SW 1271 (cell line): ENCODE measurements at places on chromosomes 7 and 10.

- no peak for DNase-seq
Observed at GRCh38 chr7:90216080-90216674, 4.6 kb downstream of the STEAP2 start.

DNA sequence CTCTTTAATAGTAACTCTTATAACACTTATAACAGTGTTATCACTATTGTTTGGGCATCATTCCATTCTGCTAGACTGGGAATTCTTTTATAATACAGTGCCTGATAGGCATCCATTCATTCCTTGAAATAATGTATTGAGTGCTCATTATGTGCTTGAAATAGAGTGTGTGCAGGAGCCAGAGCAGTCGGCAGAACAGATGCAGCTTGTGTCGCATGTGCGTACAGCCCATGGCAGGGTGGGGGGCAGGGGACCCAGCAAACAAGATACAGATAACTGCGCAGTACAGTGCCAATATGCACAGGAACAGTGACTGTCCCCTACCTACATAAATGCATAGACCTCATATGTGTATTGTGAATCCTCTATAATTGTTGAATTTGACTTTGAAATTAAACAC, 99.3 kb downstream of the KAT6B start:
- DNase-seq = no peak

DNA sequence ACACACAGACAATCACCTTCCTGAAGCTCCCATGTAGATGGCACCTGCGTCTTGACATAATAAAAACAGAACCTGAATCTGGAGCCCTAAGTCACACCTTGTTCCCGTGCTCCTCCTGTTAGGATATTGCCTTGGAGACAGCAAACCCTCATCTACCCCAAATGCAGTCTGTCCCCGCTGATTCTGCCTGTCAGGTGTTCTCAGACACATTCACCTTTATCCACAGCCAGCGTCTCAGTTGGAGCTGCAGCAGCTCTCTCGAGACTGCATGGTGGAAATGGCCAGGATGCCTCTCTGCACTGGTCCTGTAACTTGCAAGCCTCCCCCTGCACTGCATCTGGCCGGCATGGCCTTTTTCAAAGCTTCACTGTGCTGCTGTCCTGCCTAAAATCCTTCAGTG, 218.0 kb upstream of the ZNF32 start:
- DNase-seq = no peak

DNA sequence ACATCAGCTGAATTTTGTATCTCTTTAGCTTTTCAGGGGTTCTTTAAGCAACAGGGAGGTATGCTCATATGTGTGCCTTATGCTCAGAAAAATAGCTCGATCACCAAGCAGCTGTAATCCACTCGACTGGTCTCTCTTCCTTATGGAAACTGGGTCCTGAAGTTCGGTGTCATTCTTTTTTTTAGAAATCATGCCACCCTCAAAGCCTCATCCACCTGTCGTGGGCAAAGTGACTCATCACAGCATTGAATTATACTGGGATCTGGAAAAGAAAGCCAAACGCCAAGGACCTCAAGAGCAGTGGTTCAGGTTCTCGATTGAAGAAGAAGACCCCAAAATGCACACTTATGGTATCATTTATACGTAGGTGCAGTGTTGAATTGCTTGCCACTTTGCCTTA, 83.6 kb downstream of the FANK1 start:
- DNase-seq = no peak
